ENCODE measurements at places on chromosomes 6 and 20. TPM values are rescaled to one million over a fixed set of nuclear protein-coding genes. Genes with fewer than 3 reads are reported as not detected.
A peak's percentile ranks its signal among the peaks of the same experiment; 100 is the strongest.

MRAP2 gene
- 0.44 TPM for polyA plus RNA-seq

CDH4 gene
- not detected for polyA plus RNA-seq

RFX6 gene
- polyA plus RNA-seq = not detected

MACROD2 gene
- 0.33 TPM for polyA plus RNA-seq

CYP21A2 gene
- 0.03 TPM for polyA plus RNA-seq

FAM184A gene
- polyA plus RNA-seq = 0.49 TPM

BPI gene
- not detected for polyA plus RNA-seq

SLC22A7 gene
- not detected for polyA plus RNA-seq

GSTA3 gene
- polyA plus RNA-seq = not detected

RAET1G gene
- polyA plus RNA-seq = 2.5 TPM

DNA sequence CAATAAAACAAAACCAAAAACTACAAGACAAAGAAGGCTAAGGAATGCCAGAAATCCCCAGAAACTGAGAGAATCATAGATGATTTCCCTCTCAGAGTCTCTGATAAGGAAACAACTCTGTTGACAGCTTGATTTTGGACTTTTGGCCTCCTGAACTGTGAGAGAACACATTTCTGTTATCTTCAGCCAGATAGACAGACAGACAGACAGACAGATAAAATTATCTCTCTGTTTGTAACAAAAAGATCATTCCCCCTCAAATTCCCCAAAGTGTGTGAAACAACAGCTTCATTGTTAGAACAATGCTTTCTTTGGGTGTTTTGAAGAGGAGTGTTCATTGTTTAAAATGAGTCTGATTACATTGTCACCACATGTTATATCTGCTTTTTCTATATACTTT is 148.2 kb downstream of the BCKDHB start:
- no peak for DNase-seq

DNA sequence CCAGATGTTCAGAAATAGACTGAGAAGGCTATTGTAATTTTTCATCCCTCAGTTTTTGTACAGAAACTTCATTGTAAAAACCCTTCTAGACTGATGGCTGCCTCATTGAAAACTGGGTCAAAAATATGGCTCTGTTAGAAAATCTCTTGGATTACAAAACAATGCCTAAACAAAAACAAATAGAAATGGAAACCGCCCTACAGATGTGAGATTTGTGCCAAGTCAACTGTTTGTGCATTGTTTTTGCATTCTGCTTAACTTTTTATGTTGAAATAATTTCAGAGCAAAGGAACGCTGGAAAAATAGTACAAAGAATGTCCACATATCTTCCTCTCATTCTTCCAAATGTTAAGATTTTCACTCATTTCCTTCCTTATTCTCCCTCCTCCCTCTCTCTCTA is 425.1 kb downstream of the FOXA2 start:
- no peak for DNase-seq

- no peak for DNase-seq
These were observed 52.6 kb downstream of the COL11A2 start for GRCh38 chr6:33139596-33140206.

GRCh38 chr6:968791-969190 is 275.9 kb upstream of the EXOC2 start:
- no peak for DNase-seq

GRCh38 chr6:134816780-134817179 is 133.1 kb downstream of the ALDH8A1 start:
- no peak for DNase-seq

DNA sequence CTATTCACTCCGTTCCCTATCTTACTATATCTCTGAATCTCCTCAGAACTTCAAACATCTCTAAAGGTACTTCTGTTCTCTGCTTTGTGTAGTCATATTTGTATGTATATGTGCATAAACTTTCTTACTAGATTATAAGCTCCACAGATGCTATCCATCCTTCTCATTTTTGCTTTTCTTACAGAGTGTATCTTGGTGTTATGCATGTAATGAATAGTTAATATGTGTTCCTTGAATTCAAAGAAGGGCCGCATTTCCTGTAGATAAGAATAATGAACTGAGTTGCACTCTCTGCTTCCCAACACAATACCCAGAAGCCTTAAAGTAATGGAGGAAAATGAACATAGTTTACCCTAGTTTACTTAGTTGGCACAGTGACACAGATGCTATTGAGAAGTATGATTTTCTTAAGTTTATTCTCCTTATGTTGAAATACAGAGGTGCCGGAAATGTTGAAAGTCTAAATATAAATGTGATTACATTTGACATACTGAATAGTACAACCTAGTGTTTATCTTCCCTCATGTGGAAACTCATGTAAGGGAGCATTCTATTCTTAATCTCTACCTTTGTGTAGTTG is 6.0 kb downstream of the NUS1 start:
- DNase-seq = no peak

DNA sequence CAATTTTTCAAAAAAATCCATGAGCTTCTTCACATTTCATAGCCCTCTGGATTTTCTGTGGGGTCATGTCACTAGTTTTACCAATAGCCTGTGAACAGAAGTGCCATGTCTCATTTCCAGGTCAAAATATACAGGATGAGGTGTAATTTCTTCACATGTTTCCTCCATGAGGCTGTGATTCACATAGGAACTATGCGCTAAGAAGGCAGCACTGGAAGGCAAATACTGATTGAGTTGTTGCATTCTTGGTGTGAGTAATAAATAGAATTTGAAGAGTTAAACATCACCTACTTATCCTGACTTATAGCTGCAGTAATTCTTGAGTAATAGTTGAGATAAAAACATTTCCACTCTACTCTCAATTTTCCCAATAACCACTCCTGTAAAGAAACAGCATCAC is 442.3 kb downstream of the HAO1 start:
- no peak for DNase-seq

GRCh38 chr6:37612475-37612874 is 85.2 kb downstream of the MDGA1 start:
- no peak for DNase-seq

DNA sequence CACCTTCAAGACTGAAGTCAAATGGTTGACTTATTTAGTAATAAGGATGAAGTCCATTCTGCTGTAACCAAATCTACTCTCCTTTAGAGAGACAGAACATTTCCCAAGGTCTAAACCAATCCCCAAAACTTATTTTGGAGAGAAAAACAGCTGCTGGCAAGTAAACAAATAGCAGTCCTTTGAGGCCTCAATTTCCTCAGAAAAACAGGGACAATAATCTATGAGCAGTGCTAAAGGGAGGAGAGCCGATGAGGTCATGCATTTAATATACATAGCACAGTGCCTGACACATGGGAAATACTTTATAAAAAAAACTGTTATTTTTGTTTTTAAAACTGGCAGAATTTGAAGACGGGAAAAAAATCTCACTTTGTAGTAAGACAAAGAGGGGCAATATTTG is 526.0 kb downstream of the EPM2A start:
- DNase-seq = no peak

GRCh38 chr20:33753143-33753542 is 21.3 kb downstream of the ZNF341 start:
- DNase-seq = no peak

DNA sequence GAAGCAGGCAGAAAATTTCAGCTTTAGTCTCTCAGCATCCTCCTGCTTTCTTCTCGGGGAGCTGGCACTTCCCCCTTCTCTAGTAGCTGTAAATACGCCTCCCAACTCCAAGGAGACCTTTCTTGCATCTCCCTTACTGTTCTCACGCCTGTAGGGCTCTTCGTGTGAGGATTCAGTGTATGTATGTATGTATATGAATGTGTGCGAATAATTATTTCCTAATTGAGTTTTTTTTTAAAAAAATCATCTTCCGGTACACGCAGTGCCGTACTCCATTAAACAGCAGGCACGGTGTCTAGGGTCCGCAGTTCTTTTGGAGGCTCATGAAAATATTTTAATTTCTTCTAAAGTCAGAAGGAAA is 85.4 kb downstream of the HFE start:
- DNase-seq = peak; percentile 39

- DNase-seq = peak; percentile 72
These were observed 218.2 kb downstream of the OR2B2 start for GRCh38 chr6:27693766-27694546.

DNA sequence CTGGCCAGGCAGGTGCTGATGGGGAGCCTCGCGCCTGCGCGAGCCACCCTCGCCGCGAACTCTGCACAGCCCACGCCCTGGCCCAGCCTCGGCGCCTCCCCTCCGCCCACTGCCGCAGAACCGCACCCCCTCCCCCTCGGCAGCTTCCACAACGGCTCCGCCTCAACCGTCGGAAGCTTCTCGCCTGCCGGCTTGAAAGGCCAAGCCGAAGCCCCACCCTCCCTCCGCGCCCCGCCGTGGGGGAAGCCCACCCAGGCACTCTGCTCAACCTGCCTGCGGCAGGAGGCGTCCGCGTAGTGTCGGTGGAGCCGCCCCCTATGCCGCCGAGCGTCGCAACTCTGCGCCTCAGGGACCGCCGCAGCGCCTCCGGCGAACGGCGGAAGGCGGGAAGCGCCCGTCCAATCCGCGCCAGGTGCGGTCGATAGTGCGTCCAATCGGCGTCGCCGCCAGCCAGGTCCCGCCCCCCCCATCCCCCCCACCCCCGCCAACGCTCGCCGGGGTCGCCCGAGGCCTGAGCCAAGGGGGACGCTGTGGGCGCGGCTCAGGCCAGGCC is at the start of gene SYCP2:
Gene SYCP2, minus strand, starts transcription at position 342 of the 553 bp plus-strand sequence. CDS start 11,224 bp downstream, outside the sequence.
- peak; percentile 95 for DNase-seq

DNA sequence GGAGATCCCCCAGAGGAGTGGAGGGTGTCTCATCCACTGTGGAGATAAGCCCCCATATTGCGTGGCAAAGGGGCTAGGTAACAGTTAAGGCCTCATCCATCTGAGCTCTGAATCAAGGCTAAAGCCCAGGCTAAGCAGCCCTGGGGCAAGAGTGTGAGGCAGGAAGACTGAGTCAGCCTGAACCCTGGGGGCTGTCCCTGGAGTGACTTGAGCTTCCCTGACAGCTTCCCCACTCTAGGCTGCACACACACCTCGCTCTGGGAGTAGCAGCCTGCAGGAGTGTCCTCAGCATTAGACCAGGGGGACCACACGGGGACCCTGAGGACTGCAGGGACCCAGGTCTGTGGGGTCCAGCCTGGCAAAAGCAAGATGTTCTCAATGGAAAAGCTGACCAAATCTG is 27.9 kb downstream of the UBD start:
- DNase-seq = no peak

- DNase-seq = no peak
These were observed 18.4 kb downstream of the LAMA4 start for GRCh38 chr6:112235956-112236355.

GRCh38 chr6:12584631-12585405 is 131.7 kb upstream of the PHACTR1 start:
- no peak for DNase-seq

GRCh38 chr6:35025232-35026188 is 115.6 kb downstream of the TCP11 start:
- DNase-seq = no peak

- DNase-seq = peak; percentile 3
These were observed 35.0 kb downstream of the SHPRH start for GRCh38 chr6:145929037-145929633.

- DNase-seq = no peak
These were observed 28.9 kb downstream of the PSMB9 start for GRCh38 chr6:32882879-32883250.

DNA sequence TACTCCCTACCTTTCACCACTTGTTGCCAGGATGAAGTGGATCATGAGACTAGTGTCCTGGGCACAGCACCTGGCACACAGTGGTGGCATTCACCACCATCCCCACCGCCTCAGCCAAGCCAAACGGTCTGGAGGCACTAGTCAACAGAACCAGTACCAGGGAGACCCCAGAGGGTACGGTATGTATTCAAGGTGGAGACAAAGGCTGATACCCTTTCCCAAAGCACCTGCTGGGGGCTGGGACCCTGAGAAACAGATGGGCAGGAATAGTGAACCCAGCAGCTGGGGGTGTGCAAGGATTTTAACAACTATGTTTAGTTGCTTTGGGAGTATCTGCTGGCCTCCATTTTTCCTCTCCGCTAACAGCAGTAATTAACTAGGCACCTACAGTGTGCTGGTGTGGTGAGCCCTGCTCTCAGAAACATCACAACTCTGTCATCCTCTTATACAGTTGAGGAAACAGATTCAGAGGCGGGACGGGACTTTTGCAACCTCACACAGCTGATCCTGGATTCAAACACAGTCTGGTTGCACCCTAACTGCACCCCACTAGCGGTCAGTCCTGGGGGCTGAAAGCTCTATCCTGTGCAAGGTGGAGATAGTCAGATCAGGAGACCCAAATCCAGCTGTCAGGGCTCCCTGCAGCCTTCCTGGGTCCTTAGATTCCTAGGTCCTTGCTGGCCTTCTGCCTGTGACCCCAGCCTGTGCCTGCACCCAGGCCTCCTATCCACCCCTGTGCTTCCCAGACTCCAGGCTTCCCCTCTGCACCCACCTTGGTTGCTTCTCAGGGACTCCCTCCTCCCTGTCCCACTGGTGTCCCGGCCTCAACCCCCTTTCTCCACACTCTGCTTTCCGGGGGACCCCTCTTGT is 1.2 kb downstream of the SNTA1 start:
- no peak for DNase-seq

- DNase-seq = no peak
These were observed 10.8 kb downstream of the FNDC1 start for GRCh38 chr6:159180001-159180400.

GRCh38 chr6:79668381-79668780 is 37.3 kb downstream of the SH3BGRL2 start:
- no peak for DNase-seq

GRCh38 chr20:18138266-18138582 is 561 bp downstream of the KAT14 start:
- no peak for DNase-seq

DNA sequence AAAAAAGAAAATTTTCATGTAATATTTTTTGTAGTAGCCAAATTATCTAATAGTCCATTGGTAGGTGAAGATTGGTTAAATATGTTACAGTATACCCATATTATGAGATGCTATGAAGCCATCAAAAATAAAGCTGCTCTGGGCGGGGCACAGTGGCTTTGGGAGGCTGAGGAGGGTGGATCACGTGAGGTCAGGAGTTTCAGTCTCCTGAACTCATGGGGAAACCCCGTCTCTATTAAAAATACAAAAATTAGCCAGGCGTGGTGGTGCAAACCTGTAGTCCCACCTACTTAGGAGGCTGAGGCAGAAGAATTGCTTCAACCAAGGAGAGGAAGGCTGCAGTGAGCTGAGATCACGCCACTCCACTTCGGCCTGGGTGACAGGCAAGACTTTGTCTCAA is 360.5 kb downstream of the KIF16B start:
- no peak for DNase-seq

- DNase-seq = no peak
These were observed 32.5 kb downstream of the NT5E start for GRCh38 chr6:85482206-85482904.

GRCh38 chr20:63312690-63313348 is 19.8 kb downstream of the COL20A1 start:
- DNase-seq = no peak

- no peak for DNase-seq
These were observed 22.1 kb upstream of the CD83 start for GRCh38 chr6:14095437-14095836.

DNA sequence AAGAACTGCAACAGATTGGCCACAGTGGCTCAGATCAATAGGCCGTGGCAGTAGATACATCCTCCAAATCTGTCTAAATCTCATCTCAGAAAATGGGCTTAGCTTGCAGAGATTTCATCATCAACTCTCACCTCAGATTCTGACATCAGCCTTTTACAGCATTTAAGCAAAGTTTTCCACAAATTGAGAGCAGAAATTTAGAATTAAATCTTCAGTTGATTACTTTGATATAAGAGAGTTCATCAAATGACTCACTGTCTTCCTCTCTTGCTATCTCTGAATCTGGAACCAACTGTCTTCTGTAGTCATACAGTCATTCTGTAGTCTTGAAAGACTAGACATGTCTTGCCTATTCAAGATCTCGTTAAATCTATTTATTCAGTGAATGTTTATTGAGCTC is 45.2 kb upstream of the CTAGE9 start:
- DNase-seq = no peak

All from SK-N-SH (cell line).